HepG2 (cell line): ENCODE measurements at places on chromosomes 2 and 18. TPM values are rescaled to one million over a fixed set of nuclear protein-coding genes. Genes with fewer than 3 reads are reported as not detected.

DNA sequence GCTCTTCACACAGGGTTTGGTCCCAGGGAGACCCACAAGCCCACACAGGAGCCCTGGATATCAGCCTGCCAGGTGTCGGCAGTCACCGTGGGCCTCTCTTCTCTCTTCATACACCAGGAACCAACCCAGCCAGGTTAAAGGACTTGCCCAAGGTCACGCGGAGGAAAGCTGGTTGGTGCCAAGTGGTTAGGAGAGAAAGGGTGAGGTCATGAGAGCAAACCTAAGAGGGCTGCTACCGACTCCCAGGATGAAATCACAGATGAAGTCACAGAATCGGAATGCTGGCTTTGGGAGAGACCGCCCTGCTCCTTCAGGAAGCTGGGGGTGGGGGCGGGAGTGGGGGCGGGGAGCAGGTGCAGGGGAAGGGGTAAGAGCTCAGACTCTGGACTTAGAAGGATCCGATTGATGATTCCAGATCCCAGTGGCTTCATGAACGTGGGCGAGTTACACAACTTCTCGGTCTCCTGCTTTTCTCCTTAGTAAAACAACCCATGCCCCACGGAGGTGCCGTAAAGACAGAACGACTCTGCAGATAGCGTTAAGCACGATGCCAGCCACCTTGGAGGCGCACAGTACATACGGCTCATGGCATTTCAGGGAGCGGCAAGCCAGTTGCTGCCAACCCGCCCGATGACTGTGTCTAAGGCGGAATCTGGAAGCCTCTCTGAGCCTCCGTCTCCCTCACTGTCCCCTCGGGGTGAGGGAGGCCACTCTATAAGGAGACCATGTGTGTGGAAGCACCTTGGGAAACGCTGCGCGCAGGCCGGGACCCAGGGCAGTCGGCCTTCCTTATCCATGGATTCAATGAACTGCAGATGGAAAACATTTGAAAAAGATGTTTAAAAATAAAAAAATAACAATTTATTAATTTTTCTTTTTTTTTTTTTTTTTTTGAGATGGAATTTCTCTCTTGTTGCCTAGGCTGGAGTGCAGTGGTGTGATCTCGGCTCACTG lies 23.0 kb upstream of the TAF1B start:
- H3K27me3 ChIP-seq: peaks cover 26% of the 10 kb centered on the region; the same call in 2 of the 3 replicates
- H3K4me3 ChIP-seq: no peak overlapping the region
- no peak overlapping the region for H3K27ac ChIP-seq
- peak; percentile 39 for DNase-seq

DNA sequence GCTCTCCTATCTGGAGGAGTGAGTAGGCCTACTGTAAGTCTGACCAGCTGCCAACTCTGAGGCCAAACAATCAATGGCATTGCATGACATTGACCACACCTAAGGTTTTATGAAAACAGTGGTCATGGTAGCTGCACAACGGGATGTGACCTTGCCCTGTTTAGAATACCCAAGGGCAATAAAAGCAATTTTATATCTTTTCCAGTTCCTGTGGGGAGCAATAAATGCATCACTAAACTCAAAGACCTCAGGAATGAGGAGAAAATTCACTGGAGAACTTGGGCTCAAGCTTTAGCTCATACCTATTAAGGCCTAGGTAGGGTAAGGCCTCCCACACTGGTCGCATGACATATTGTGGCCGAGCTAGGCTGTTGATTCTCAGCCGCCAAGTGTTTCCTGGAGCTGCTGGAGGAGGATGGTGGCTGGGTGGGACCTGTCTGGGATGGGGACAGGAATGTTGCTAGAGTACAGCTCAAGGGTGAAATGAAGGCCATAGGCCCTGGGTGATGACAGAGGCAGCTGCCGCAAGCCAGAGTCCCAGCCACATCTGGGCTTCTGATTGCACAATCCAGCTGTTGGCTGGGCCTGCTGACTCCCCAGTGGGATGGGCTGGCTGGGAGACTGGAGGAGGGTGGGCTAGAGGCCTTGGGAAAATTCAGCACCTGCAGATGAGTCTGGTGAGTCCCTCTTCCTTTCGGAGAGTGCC lies 313.7 kb downstream of the CYP26B1 start:
- H3K27ac ChIP-seq: no peak overlapping the region
- DNase-seq: no peak
- H3K36me3 ChIP-seq: no peaks in the 10 kb centered on the region
- H3K27me3 ChIP-seq: peaks cover 3% of the 10 kb centered on the region; the same call in 1 of the 2 replicates

- H3K36me3 ChIP-seq: peaks cover 34% of the 10 kb centered on the region; the same call in 2 of the 3 replicates
- H3K27me3 ChIP-seq: no peaks in the 10 kb centered on the region
- H3K27ac ChIP-seq: no peak overlapping the region
- H3K4me1 ChIP-seq: peaks cover 15% of the 10 kb centered on the region
- DNase-seq: no peak
Observed at GRCh38 chr2:239177908-239178307, 222.9 kb downstream of the HDAC4 start.

DNA sequence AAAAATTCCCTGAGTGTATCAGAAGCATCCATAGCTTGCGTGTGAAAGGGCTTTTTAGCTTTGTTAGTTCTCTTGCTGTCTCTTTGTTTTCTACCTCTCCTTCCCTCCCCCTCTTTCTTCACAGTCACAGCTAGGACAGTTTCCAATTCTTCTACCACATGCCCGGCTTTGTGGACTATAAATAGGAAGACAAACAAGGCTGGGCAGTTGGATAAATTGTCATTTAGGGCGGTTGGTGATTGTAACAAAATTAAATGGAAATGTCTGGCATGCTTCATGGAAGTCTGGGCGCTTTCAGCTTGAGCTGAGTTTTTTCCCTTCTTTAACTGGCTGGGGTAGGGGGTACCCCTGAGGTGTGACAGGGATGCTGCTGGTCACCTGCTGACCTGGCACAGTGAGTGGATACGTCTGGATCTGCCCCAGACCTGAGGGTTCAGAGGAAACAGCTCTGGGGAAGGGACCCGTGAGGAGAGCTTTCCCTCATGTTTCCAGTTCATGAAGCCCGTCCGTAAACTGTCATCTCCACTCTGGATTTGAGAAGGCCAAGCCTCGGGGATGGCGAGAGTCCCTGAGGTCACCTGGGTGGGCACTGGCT lies 29.0 kb upstream of the GIGYF2 start:
- H3K27ac ChIP-seq: no peak overlapping the region
- no peak for DNase-seq
- H3K36me3 ChIP-seq: no peaks in the 10 kb centered on the region

DNA sequence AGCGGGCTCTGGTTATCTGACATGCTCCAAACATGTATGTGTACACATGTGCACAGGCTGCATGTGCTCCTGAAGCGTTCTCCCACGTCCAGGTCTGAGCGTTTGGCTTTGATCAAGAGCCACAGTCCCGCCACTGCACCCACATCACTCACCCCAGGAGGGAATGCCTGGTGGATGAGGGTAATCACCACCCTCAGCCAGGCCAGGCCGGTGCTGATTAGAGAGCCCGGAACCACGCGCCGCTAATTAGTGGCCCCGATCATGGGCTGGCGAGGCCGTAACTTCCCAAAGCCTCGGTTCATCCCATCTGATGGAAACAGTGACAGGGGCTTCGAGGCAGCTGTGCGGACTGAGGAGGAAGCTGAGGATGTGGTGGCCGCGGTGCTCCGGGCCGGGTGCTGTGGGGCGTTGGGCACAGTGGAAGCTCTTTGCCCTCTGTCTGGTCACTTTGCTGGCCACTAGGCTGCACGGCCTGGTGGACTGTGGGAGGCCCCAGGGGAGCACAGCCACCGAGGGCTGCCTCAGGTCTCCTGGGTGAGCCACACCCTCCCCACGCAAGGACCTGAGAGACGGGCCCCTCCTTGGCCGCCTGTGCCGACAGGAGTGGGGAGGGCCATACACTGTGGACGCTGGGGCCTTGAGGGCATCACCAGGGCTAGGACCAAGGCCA lies 219.4 kb downstream of the TWIST2 start:
- H3K27me3 ChIP-seq: no peaks in the 10 kb centered on the region
- H3K36me3 ChIP-seq: peaks cover 32% of the 10 kb centered on the region
- no peak for DNase-seq
- no peak overlapping the region for H3K4me3 ChIP-seq

- no peak overlapping the region for H3K4me3 ChIP-seq
- no peak for DNase-seq
- no peaks in the 10 kb centered on the region for H3K36me3 ChIP-seq
- H3K27me3 ChIP-seq: no peaks in the 10 kb centered on the region
- no peaks in the 10 kb centered on the region for H3K4me1 ChIP-seq
Observed at GRCh38 chr2:172539767-172540166, 16.1 kb upstream of the PDK1 start.

DNA sequence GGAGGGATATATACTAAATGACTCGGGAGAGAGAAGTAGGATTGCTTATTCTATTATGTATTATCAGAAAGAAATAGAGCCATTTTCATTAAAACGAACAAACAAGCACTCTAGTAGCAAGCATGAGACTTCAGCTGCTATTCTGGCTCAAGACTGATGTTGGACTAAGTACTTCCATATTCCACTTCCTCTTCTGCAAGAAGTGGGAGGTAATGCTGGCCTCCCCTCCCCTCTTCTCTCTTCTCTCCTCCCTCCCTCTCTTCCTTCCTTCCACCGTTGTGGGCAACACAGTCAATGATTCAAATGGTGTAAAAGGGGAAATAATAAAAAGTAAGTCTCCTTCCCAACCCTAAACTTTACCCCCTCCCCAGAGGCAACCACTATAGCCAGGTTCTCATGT lies 62.6 kb downstream of the EMX1 start:
- no peak for DNase-seq
- peaks cover 17% of the 10 kb centered on the region; the same call in 2 of the 3 replicates for H3K36me3 ChIP-seq
- H3K27ac ChIP-seq: no peak overlapping the region
- peaks cover 19% of the 10 kb centered on the region for H3K4me1 ChIP-seq
- H3K4me3 ChIP-seq: no peak overlapping the region
- no peaks in the 10 kb centered on the region for H3K27me3 ChIP-seq

- H3K27ac ChIP-seq: peak overlapping the region; percentile 7
- H3K4me1 ChIP-seq: peaks cover 41% of the 10 kb centered on the region
- H3K27me3 ChIP-seq: no peaks in the 10 kb centered on the region
Observed at GRCh38 chr2:231181860-231182512, 16.4 kb upstream of the ARMC9 start.

DNA sequence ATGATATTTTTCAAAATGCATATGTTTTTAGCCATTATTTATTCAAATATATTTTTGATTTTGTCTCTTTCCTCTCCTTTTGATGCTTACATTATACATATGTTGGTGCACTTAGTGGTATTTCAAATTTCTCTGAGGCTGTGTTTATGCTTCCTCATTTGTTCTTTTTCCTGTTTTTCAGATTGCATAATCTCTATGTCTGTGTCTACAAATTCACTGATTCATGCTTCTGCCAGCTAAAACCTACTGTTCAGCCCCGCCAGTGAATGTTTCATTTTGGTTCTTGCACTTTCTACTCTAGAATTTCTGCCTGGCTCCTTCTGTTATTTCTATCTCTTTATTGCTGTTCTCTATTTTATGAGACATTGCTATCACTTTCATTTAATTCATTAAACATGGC lies 951.7 kb upstream of the CNTNAP5 start:
- no peak overlapping the region for H3K27ac ChIP-seq
- no peaks in the 10 kb centered on the region for H3K4me1 ChIP-seq
- no peaks in the 10 kb centered on the region for H3K36me3 ChIP-seq
- H3K27me3 ChIP-seq: no peaks in the 10 kb centered on the region
- H3K4me3 ChIP-seq: no peak overlapping the region

The EFHD1 gene
- 0.09 and 0.17 TPM in 2 replicates for total RNA-seq

The RFX8 gene
- total RNA-seq: not detected in 2 replicates

The CETN1 gene
- total RNA-seq: not detected in 2 replicates

The UGT1A7 gene
- not detected in 2 replicates for total RNA-seq
